ENCODE measurements at places on chromosomes 11 and 22.
A peak's percentile ranks its signal among the peaks of the same experiment; 100 is the strongest.

GRCh38 chr22:45602824-45603595 is 68.6 kb upstream of the ATXN10 start:
- no peak for DNase-seq

DNA sequence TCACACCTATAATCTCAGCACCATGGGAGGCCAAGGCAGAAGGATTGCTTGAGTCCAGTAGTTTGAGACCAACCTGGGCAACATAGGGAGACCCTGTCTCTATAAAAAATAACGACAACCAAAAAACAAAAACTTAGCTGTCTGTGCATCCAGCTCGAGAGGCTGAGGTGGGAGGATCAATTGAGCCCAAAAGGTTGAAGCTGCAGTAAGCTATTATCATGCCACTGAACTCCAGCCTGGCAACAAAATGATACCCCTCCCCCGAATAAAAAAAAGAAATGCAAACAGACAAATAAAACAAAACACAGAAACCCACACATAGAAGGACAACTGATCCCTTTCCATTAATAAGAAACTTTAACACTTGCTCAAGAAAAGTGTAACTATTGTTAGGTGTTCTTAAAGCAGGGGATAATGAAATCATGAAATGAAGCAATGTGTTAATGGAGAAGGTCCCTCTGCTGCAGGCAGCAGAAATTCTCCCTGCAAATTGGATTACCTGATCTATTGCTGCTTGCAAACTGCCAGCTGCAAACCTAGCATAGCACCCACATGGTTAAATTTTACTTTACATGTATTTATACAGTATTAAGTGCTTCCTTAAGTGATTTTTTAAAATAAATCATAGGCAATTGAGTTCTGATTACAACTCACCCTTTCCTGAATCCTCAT is 226.3 kb downstream of the SBF2 start:
- no peak for DNase-seq

DNA sequence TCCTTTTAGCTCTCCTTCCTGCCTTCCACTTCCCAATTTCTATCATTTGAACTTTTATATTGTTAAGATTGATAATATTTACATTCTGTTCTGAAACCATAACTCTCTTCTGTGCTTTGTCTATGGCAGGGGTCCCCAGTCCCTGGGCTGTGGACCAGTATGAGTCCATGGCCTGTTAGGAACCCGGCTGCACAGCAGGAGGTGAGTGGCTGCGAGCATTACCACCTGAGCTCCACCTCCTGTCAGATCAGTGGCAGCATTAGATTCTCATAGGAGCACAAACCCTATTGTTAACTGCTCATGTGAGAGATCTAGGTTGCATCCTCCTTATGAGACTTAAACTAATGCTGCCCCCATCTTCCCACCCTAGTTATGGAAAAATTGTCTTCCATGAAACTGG is 48.4 kb upstream of the HEPHL1 start:
- no peak for DNase-seq

- no peak for DNase-seq
Measured at GRCh38 chr11:12285811-12286222, 91.6 kb upstream of the PARVA start.

- no peak for DNase-seq
Measured at GRCh38 chr11:40513281-40513680, 946.2 kb downstream of the LRRC4C start.

- DNase-seq: no peak
Measured at GRCh38 chr11:56910785-56911184, 77.9 kb upstream of the OR5AK2 start.

- DNase-seq: no peak
Measured at GRCh38 chr22:23042179-23042578, 28.1 kb upstream of the GNAZ start.

DNA sequence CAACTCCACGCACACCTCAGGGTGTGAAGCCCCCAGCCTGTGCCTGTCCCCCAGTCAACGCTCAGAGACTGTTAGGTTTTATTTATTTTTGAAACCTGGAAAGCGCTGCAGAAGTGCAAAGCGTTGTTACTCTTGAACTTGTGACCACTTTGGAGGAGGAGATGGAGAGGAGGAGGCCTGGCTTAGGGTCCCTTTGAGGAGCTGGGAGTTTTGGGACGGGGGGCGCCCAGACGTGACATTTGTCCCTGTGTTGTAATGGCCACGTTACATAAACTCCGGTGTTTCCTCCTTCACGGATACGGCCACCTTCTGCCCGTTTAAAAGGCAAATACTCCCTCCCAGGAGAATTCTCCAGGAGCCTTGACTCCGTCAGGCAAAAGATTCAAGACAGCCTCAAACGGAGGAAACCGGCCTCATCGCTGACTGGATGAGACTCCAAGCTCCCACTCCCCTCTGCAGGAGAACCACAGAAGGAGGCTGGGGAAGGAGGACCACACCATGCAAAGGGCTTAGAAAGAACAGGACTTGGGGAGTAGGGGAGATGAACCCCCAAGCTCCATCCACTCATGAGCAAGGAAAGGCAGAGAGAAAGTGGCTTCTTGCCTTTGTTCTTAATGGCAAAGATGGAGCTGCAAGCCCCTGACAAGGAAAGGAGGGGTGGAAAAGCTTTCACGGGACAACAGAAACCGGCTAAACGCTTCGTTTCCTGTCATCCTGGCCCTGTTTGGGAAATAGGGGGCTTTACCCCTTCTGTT is 630 bp downstream of the PIK3IP1 start:
- peak; percentile 40 for DNase-seq

DNA sequence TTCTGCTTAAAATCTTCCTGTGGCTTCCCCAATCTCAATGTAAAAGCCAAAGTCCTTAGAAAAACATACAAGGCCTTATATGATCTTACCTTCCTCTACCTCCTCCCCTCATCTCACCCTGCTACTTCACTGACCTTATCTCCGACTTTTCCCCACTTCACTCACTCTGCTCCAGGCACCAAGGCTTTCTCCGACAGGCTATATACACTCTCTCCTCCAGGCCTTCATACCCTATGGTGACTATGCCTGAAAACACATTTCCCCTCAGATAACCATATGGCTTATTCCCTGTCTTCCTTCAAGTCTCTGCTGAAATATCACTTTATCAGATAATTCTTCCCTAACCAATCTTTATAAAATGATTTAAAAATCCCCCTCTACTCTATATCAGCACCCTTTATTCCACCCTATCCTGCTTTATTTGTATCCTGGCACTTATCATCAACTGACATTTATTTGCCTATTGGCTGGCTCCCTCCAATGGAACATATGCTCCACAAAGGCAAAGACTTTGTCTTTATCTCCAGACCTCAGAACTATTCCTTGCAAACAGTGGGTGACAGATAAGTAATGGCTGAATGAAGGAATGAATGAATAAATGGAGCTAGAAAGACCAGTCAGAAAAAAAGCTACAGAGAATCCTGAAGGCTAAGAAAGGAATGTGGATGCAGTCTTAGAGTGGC is 52.7 kb downstream of the PAK1 start:
- DNase-seq: no peak

All from Kasumi-1 (cell line).